Stimulated activated CD8-positive, alpha-beta memory T cell treated with anti-CD3 and anti-CD28 coated beads, Interleukin-12 subunit alpha, Interleukin-12 subunit beta, amount 100 ng/mL, for 4 hours (primary cell): ENCODE measurements at places on chromosomes 6 and 20.
A peak's percentile ranks its signal among the peaks of the same experiment; 100 is the strongest.

- peak; percentile 11 for DNase-seq
These were observed 119.4 kb downstream of the JARID2 start for GRCh38 chr6:15365273-15365687.

DNA sequence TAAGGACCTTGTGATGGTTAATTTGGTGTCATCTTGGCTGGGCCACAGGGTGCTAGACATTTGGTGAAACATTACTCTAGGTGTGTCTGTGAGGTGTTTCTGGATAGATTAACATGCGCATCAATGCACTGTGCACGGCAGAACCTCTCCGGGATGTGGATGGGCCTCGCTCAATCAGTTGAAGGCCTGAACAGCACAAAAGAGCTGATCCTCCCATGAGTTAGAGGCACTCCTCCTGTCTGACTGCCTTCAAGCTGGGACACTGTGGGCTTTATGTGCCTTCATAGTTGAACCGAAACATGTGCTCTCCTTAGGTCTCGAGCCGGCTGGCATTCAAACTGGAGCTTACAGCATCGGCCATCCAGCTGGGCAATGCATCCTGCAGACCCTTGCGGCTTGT, 88.8 kb downstream of the HUS1B start:
- no peak for DNase-seq

DNA sequence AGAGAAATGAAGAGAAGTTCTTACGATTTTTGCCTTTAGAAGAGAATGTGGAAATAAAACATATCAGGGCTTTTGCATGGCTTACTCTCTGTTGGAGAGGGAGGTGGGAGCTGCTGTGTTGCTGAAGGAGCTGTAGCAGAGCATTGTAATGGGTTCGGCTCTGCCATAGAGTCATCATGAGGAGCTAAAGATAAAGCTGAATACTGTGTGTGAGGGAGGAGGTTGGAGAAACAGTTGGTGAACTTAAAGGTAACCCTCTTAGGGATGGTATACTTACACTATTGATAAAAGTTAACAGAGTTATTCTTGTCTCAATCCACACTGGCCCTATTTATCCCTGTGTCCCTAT, 34.8 kb downstream of the CTNNBL1 start:
- no peak for DNase-seq

GRCh38 chr6:168546151-168546550, 105.2 kb downstream of the SMOC2 start:
- no peak for DNase-seq

DNA sequence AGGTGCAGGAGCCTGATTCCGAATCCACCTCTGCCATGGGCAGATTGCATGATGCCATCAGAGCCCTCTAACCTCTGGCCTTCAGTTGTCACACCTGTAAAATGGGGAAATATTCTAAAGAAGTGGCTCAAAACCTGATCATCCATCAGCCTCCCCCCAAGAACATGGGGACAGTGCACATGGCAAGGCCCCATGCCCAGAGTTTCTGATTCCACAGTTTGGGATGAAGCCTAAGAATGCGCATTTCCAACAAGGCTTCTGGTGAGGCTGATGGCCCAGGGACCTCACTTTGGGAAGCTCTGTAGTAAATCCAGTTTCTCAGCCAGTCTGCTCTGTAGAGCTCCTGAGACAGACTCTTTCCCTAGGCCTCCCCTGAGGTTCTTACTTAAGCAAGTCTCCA, 119.9 kb upstream of the CD93 start:
- DNase-seq: no peak

DNA sequence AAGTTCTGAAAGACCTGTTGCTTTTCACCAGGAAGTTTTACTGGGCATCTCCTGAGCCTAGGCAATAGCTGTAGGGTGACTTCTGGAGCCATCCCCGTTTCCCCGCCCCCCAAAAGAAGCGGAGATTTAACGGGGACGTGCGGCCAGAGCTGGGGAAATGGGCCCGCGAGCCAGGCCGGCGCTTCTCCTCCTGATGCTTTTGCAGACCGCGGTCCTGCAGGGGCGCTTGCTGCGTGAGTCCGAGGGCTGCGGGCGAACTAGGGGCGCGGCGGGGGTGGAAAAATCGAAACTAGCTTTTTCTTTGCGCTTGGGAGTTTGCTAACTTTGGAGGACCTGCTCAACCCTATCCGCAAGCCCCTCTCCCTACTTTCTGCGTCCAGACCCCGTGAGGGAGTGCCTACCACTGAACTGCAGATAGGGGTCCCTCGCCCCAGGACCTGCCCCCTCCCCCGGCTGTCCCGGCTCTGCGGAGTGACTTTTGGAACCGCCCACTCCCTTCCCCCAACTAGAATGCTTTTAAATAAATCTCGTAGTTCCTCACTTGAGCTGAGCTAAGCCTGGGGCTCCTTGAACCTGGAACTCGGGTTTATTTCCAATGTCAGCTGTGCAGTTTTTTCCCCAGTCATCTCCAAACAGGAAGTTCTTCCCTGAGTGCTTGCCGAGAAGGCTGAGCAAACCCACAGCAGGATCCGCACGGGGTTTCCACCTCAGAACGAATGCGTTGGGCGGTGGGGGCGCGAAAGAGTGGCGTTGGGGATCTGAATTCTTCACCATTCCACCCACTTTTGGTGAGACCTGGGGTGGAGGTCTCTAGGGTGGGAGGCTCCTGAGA, at the start of gene HFE:
TSS of gene HFE (plus strand) at position 146 of the 832 bp plus-strand sequence. CDS start at position 158, 12 bp downstream.
- DNase-seq: peak; percentile 6

DNA sequence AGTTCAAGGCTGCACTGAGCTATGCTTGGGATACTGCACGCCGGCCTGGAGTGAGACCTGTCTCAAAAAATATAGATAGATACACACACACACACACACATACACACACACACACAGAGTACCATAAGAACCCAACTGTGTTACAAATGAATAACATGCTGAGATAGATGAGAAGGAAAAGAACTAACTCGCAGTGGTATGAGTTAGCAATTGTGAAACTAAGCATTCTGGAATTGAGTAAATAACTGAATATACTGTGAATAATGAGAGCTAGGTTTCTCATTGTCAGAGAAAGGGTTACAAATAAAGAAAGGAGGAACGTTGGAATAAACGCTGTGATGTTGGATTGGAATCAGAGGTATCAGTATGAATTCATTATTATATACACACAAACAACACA, 14.6 kb upstream of the FAXC start:
- no peak for DNase-seq
